Erythroblast (primary cell): ENCODE measurements at places on chromosomes 2 and 18.

- no peak for DNase-seq
Measured at GRCh38 chr18:77433076-77433475, 183.4 kb downstream of the GALR1 start.

GRCh38 chr2:69560147-69560482, 83.4 kb downstream of the AAK1 start:
- DNase-seq, result no peak

DNA sequence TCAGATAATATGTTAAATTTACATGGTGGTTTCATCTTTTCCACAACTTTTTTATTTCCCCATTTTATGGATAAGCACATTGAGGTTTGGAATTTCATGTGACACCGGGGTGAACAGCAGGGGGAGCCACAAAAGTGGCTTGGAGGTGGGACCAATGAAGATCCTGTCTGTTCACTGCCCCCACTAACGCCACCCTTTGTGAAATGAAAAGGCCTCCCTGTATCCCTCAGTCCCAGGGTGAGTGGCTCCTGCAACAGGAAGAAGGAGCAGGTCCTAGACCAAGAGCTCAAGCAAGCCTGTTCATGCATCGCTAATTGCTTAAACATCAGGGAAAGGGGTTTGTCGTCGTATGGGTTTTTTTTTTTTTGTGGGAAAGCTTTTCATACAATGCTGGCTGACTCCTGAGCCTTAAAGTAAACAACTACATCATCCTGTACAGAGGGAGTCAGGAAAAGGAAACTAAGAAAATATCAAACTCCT, 267.8 kb upstream of the EPAS1 start:
- no peak for DNase-seq

GRCh38 chr2:111708476-111709180, 175.4 kb downstream of the ANAPC1 start:
- no peak for DNase-seq

DNA sequence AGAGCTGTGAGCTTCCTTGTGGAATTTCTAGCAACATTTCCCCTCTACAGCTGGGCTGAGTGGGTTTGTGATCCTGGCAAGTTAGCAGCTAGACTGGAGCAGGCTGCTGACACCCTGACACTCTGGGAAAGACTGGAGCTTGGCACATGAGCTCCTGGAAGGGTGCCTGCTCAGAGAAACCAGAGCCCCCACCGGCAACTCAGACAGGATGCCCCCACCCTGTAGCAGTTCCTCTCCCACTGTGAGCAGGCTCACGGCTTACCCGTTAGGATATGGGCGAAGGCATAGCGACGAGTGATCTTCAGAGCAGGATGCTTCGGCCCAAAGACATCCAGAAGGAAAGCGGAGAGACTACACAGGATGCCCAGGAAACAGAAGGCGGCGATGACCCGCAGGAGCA, 11.2 kb downstream of the TMEM127 start:
- DNase-seq, result no peak

DNA sequence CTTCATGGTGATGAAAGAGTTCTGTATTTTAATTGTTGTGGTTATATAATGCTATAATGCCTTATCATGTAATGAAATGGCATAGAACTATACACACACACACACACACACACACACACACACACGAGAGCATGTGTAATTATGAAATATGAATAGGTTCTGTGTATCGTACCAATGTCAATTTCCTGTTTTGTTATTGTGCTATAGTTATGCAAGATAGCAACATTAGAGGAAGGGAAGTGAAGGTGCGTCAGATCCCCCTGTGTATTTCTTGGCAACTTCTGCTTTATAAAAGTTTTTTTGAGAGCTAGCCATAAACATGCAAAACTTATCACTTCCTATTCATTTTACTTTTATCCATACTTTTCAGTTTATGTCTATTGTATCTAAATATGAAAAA, 60.7 kb upstream of the ARHGAP15 start:
- no peak for DNase-seq

DNA sequence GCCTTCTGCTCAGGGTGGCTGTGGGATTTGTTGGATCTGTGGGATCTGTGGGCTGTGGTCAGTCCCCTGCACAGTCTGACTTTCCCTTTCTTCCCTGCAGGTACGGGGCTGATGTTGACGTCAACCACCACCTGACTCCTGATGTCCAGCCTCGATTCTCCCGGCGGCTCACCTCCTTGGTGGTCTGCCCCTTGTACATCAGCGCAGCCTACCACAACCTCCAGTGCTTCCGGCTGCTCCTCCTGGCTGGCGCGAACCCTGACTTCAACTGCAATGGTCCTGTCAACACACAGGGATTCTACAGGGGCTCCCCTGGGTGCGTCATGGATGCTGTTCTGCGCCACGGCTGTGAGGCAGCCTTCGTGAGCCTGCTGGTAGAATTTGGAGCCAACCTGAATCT, 17.5 kb downstream of the ASB1 start:
- no peak for DNase-seq

GRCh38 chr2:30820381-30821055, 13.3 kb upstream of the CAPN13 start:
- no peak for DNase-seq

- no peak for DNase-seq
Measured at GRCh38 chr2:15142069-15142689, 419.0 kb downstream of the NBAS start.

- no peak for DNase-seq
Measured at GRCh38 chr2:168748461-168748860, 54.0 kb upstream of the NOSTRIN start.

- DNase-seq, result no peak
Measured at GRCh38 chr2:190417045-190417842, 9.1 kb downstream of the MFSD6 start.

DNA sequence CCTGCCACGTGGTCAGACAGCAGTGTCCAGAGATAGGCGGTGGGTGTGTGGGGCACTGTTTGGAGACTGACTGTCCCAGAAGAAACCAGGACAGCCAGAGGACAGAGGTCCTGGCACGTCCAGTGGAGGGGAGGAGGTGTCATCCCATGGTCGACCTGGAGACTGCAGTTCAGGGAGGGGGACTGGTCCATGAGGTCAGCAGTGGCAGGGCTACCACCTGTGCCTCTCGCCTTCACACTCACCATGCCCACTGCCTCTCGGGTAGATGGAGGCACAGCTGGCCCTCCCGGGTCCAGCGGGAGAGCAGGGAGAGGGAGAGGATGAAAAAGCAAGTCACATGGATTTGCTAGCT, 53.9 kb downstream of the INHBB start:
- no peak for DNase-seq

DNA sequence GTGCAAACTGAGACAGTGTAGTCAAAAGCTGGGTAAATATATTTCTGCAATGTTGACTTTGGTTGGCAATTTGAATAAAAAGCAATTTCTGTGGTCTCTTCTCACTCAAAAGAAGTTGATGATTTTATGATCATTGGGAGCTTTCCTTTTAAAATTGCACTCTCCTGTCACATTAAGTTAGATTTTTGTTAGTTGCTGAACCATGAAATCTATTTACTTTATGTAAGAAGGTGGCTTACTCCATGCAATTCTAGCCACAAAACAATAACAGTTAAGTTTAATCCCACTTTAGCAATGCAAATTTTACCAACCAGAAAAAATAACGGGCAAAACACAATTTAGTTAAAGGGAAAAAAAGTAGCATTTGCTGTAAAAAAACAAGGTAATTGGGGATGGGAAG, 48.3 kb downstream of the DLGAP1 start:
- DNase-seq, result no peak

DNA sequence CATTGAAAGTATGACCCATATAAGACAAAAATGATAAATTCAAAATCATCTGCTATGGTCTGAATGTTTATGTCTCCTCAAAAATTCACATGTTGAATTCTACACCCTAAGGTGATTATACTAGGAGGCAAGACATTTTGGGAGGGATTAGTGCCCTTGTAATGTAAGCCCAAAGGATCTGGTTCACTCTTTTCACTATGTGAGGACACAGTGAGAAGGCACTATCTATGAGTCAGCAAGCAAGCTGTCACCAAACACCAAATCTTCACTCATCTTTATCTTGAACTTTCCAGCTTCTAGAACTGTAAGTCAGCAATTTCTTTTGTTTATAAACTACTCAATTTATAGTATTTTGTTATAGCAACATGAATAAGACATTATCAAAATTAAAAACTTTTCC, 284.7 kb upstream of the ZC3H15 start:
- peak; percentile 20 for DNase-seq

- DNase-seq, result no peak
Measured at GRCh38 chr2:190984595-190984994, 29.4 kb downstream of the STAT1 start.

GRCh38 chr2:237652181-237652580, 24.8 kb downstream of the LRRFIP1 start:
- no peak for DNase-seq

DNA sequence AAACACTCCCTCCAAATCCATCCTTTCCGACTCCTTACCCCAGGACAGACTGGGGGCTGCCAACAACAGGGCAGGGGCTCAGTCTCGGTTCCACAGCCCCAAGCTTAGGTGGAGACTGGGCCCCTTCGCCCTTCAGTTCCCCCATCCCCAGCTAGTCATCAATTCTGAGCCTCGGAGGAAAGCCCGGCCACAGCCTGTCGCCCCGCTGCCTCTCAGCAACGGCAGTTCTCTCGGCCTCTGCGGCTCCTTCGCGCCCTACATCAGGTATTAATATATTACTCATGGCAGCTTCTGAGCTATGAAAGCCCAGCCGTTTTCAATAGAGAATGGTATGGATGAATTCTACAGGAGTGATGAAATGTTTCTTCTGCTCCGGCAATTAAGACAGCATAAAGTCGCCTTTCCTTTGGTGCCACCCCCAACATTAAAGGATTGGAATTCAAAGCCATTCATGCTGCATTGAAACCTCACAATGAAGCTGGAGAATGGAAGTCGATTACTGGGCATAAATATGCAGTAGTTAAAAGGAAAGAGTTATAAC, 2.8 kb downstream of the HDAC4 start:
- DNase-seq, result no peak

DNA sequence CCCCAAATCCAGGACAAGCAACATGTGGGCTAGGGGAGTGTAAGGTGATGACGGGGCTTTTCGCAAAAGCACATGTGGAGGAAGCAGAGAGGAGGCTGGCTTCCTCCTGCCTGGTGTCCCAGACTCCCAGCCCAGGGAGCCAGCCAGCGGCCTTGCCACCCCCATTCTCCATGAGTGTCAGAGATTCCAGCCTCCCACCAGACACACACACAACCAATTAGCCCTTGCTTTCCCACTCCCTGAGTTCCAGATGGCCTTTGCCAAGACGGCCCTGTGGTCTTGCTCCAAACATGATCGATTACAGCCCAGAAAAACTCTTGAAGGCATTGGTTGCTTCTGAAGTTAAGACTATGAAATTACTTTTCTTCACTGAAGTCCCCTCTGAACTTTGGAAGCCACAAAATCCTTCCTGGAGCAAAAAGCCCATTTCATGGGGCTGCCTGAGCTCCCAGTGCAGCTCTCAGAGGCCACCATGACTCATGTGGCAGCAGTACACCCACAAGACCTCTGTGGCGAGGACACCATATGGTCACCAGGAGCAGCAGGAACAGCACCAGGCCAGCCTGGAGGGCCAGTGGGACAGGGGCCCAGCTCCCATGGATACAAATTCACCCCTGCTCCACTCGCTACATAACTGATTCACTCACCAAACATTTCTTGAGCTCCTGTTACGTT, 69.1 kb upstream of the PID1 start:
- DNase-seq, result no peak

DNA sequence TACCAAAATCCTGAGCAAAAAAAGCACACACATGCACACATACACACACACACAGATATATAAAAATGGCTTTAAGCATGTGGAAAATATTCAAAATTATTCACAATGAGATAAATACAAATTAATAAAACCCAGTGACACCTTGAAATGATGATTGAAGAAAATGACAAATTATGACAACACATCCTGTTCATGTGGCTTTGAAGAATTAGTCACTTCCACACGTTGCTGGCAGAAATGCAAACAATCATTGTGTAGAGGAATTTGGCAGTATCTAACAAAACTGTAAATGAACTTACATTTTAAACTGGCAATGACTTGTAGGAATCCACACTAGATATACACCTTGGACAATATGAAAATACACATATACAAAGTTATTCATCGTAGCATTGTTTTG, 95.8 kb upstream of the RGPD4 start:
- no peak for DNase-seq

DNA sequence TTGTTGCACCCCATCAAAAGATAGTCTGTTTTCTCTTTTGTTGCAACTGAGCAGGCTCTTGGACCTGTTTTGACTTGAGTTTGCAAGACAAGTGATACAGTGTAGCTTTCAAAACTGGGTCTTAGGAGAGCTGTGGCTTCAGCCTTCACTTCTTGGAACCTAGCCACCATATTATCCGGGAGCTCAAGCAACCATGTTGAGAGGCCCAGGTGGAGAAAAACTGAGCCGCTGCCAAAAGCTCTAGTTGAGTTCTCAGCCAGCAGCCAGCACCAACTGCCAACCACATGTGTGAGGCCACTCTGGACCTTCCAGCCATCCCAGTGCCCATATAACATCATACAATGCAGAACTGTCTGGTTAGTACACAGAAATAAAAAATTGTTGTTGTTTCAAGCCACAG, 5.4 kb downstream of the CACNB4 start:
- no peak for DNase-seq

- no peak for DNase-seq
Measured at GRCh38 chr2:96427917-96428316, 77.2 kb downstream of the NEURL3 start.

GRCh38 chr2:131143803-131144202, 38.7 kb downstream of the PLEKHB2 start:
- no peak for DNase-seq

GRCh38 chr2:231926761-231927565, 767 bp upstream of the NPPC start:
- peak; percentile 41 for DNase-seq
